ENCODE measurements at places on chromosomes 16 and 17.

DNA sequence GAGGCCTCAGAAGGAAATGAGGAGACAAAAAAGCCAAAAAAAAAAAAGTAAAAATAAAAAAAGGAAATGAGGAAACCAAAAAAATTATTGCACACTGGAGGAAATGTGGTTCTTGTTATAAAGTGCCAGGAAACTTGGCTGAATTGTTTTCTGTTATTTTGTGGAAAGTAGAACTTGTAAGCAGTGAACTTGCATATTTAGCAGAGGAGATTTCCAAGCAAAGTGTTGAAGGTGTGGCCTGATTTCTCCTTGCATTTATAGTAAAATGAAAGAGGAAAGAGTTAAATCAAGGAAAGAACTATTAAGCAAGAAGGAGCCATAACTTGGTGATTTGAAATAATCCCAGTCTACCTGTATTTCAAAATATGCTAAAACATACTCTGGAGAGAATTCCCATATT, 34.1 kb upstream of the CPPED1 start:
- DNase-seq, result no peak

- DNase-seq, result no peak
Measured at GRCh38 chr17:7241090-7241733, 1.0 kb downstream of the GABARAP start.

DNA sequence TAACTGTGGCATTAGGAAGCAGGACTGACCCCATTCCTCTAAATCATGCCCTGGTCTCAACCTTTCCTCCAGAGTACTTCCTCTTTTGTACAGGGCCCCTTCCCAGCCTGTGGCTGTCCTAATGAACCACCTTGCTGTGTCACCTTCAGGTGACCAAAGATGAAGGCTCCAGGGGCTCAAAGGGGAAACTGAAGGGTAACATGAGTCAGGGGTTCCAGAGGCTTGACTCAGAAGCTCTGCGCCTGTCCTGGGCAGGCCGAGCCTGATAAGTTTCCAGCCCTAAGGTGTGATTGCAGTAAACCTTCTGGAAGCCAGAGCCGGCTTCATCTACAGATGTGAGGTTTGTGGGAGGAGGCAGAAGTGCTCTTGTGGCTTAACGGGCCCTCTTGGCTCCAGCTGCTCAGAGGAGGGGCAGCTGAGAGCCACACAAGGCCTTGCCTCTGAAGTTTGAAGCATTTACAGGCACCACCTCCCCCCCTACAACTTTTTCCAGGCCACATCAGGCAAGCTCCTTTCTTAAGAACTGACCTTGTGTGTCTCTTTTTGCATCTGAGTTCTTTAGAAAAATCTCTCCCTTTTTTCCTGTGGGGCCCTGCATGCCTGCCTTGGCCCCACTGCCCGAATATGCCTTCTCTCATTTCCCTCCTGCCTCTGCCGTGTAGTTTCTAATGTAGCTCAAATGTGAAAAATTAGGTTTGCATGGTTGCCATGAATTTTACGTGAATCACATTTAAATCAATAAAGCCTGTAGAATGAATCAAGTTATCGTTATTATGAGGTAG, 149.9 kb downstream of the CLEC16A start:
- DNase-seq, result peak; percentile 44

DNA sequence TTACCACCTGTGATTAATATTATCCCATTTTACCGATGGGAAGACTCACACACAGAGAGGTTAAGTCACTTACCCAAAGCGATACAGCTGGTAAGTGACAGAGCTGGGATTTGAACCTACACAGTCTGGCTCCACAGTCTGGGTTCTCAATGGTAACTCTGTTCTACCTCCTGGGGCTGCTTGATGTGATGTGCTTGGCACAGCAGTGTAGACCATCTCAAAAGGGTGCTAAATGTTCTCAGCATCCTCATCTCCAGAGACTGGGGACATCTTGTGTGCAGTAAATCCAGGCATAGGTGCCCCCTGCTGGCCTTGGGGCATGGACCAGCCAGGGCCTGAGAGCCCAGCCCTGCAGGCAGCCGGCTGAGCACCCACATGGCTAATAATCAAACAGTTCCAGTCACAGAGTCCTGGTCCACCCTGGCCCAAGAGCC, 15.4 kb upstream of the KATNB1 start:
- DNase-seq, result peak; percentile 40

GRCh38 chr17:74956093-74956492, 16.5 kb downstream of the HID1 start:
- no peak for DNase-seq

- DNase-seq, result peak; percentile 88
Measured at GRCh38 chr16:85611444-85612190, 1.5 kb upstream of the GSE1 start.

DNA sequence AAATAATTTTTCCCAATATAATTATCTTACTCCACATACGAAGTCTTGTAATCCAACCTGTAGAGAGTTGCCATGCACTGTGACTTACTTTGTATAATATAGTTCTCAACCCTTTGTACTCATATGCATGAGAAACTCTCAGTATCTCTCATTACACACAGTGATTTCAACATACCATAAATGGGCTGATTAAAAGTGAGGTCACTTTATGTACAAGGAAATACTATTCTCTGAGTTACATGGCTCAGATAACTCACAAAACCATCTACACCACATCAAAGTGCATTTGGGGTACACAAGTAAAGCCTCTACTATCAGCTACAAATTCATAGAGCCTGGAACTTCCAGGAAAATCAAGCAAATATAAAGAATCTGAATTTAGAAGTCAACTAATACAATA, 27.9 kb downstream of the SLFN12 start:
- no peak for DNase-seq

DNA sequence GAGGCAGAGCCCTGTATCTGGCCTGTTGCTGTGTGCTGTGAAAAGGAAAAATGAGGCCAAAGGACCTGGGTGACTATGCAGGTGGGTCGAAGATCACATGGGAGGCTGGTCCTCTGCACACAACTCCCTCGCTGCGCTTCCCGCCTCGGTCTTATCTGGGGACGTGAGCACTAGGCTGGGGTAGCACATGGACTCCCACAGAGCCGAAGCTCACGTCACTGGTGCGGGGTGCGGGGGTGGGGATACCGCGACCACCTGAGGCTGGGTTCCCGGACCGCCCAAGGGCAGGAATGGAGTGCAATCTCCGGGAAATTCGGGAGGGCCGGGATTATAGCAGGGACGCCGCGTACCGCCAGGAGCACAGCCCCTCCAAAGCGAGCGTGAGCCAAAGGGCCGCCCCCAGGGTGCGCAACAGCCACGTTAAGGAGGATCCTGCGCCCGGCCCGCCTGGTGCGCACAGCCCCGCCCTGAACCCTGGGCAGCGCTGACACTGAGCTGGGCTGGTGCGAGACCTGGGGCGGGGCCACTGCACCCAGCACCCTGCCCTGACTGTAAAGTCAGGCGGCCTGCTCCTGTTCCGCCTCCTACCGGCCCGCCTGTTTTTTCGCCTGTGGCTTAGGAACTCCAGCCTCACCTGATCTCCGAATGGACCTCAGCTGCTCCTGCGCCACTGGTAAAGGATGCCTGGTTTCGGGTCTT, 4.8 kb downstream of the MT1A start:
- DNase-seq, result no peak

All from eye (tissue), 1 donor.